ENCODE measurements at places on chromosomes 5 and 9.

- DNase-seq = no peak
Measured at GRCh38 chr5:105922574-105922973, 1748.2 kb downstream of the EFNA5 start.

- DNase-seq = no peak
Measured at GRCh38 chr9:90961375-90961774, 159.8 kb downstream of the SYK start.

DNA sequence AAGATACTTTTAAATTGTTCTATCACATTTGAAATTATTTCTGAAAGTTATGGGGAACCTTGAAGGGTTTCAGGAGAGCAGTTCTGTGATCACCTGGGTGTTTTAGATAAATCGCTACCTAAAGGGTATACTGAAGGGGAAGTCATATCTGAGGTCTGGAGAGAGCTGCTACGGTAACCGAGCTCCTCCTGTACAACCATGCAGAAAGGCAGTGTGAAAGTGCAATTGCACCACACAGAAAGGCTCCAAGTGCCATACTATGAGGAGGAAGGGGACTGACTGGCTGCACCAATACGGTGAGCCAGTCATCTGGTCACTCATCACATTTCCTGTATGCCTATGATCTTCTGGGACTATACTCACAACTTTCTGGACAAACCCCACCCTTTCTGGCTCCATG lies 241.4 kb upstream of the SLC24A2 start:
- DNase-seq = no peak

DNA sequence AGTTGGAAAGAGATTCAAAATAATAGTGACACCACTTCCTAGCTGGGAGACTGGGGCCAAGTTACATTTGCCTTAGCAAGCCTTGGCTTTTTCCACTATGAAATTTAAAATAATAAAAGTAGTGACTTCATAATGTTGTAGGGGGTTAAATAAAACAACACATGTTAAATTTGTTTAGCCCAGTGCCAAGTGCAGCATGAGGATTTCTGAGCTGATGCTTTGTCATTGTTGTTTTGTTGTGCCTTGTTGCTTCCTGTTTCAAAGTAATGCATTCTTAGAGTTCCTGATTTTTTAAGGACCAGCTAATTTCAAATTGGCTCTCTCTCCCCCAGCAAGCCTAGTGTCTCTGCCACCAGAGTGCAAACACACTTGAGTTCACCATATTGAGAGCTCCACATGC lies 270.7 kb upstream of the PAPPA start:
- DNase-seq = no peak

Data from AG04449 (cell line).